ENCODE measurements at places on chromosomes 16 and 17.

- no peak for DNase-seq
Measured at GRCh38 chr17:57943140-57943539, 12.1 kb downstream of the CUEDC1 start.

DNA sequence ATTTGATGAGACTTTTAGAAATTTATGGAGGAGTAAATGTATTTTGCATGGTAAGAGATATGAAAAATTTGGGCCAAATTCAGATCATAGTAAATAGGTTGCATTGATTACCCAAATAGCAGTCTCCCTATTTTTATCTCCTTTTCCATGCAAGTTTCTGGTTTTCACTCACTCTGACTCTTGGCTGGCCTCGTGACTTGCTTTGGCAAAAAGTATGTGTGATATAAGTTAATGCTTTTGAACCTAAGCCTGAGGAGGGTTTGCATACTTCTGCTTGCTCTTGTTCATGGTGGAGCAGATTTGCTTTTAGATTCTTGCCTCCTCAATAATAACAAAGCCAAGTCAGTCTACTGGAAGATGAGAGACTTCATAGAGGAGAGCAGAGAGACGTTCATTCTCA lies 1045.9 kb upstream of the CDH8 start:
- no peak for DNase-seq

GRCh38 chr17:740240-741017 lies 8.0 kb downstream of the TLCD3A start:
- no peak for DNase-seq

GRCh38 chr16:2019518-2019920 lies at the start of gene NPW:
NPW (plus strand) TSS chr16:2019785.
- DNase-seq = no peak

DNA sequence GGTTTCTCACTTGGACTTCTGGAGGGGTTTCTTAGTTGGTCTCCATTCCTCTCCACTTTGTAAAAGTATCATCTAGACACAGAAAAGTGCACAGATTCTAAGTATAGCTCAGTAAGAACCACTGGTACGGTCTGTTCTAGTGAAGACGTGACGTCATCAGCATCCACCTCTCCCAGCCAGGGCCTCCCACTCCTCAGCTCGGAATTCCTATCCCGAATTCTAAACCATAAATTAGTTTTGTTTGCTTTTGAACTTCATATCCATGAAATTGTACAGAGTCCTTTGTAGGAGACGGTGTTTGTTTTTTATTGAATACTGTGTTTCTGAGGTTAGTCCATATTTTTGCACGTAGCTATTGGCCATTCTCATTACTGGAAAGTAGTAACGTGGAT lies 25.5 kb downstream of the FOXK2 start:
- DNase-seq = no peak

DNA sequence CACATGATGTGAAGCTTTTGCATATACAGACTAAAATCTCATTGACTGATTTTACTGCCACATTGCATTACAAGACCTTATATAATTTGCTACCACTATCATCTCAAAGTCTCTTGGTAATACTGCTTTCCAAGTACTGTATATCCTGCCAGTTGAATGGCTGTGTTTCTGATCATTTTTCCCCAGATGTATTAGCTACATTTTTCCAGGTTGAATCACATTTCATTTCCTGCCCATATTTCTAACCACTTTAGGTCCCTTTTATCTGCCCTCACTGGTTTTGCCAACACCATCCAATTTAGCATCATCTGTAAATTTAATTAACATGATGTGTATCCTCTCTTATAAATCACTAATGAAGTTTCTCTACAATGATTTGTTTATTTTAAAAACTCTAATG lies 365.7 kb upstream of the PMFBP1 start:
- DNase-seq = no peak

DNA sequence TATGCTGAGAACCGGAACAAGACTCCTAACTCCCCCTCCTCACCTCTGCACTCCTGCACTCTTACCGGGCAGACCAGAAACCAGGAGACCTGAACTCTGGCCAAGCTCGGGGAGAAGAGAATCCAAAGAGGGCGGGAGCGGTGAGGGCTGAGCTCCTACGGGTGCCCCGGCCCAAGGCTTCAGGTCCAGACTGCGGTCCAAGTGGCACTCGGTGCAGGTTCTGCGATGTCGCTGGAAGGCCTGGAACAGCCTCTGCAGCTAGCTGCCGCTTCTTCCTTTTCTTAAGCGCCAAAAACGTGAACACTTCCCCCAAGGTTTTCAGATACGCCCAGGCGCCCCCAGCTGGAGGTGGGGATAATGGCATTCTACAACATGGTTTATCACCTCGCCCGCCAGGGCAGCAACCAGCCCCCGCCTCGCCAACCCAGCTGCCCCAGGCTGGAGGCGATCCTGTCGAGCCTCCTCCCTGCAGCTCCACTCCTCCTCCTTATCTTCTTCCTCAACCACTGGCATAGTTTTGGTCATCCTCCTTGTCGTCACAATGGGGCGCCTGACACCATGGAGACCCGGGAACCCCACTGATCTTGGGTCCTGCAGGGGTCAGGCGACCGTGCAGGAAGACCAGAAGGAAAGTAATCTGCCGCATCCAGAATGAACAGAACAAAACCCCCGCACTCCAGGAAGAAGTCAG lies 1735.9 kb downstream of the TP53TG3F start:
- DNase-seq = no peak

GRCh38 chr16:73010150-73010676 lies 37.7 kb downstream of the ZFHX3 start:
- DNase-seq = no peak

DNA sequence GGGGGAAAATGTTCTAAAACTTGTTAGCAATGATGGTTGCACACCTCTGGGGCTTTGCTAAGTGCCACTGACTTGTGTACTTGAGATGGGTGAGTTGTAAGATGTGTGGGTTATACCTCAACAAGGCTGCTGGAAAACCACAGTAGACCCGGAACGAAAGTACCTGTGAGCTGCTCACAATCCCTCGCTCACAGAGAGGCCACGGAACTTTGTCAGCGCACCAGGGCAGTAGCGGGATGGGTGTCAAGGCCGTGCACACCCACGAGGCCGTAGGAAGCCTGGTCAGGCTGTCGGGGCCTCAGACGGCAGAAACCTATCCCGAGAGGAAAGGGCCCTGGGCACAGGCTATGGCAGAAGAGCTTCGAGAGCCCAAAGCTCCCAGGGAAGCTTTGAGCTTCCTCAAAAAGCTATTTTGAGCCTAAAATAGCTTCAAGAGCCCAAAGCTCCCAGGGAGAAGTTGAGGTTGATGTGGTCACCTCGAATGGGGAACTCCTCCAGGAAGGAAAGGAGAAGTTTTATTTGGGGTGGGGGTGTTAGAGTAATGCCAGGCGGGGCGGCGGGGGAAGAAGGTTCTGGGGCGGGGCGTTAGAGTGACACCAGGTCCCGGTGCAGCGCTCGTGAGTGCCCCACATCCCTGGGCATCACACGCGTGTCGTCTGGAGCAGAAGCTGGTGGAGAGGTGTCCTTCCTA lies 19.0 kb downstream of the CBFA2T3 start:
- no peak for DNase-seq

GRCh38 chr17:70290770-70291169 lies 121.4 kb downstream of the KCNJ2 start:
- DNase-seq = no peak

DNA sequence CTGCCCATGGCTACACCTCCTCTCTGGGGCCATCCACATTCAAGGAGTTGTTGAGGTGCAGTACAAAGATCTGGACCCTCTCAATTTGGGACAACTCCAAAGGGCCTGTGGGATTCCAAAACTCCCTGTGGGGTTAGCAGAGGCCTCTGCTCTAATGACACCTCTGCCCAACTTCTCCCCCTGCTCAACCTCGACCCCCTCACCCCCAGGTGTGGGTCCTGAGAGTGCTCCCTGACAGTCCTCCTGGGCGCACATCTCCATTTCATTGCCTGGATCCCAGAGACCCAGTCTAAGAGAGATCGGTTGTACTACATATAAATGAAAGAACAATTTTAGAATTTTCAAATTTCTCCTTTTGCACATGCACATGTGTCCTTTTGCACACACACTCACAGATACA lies 73.0 kb upstream of the NKD1 start:
- DNase-seq = no peak

GRCh38 chr17:75109046-75109406 lies 743 bp upstream of the ARMC7 start:
- DNase-seq = no peak

DNA sequence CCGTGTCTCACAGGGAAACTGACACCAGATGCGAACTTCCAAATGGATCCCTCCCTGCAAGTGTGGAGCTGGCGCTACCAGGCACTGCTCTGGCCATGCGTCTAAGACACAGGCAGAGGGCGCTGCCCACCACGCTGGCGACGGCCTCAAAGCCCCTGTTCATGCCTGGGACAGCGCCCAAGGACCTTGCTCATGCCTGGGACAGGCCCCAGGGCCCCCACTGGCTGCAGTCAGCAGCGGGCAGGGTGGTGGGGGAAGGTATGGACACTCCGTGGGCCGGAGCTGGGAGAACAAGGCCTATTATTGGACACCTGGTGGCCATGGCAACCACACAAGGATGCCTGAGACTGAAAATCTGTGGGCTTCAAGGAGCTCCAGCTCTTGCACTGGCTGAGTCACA lies 8.8 kb downstream of the ZG16B start:
- peak; percentile 80 for DNase-seq

GRCh38 chr17:51736356-51736755 lies 422.2 kb downstream of the CA10 start:
- no peak for DNase-seq

GRCh38 chr17:38898812-38899348 lies 26.5 kb upstream of the LASP1NB start:
- DNase-seq = no peak

- DNase-seq = no peak
Measured at GRCh38 chr17:69856946-69857345, 218.1 kb upstream of the KCNJ16 start.

DNA sequence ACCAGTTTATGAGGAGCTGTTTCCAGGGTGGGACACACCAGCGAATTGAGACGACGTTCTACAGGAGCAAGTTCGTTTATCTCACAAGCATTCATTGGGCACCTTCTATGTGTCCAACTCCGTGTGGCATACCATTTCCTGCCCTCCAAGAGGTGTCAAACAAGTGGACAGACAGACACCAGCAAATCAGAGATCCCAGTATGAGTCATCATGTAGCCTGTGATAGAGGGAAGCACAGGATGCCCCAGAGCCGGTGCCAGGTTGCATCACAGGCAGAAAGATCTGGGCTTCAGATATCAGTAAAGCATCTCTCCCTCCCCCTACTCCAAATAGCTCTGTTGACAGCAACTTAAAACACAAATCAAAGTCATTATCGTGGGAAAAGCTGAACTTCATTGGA lies 31.8 kb upstream of the MAF start:
- DNase-seq = no peak

- no peak for DNase-seq
Measured at GRCh38 chr17:28577466-28577824, 750 bp upstream of the ALDOC start.

- no peak for DNase-seq
Measured at GRCh38 chr16:85354686-85355514, 242.6 kb upstream of the CIBAR2 start.

DNA sequence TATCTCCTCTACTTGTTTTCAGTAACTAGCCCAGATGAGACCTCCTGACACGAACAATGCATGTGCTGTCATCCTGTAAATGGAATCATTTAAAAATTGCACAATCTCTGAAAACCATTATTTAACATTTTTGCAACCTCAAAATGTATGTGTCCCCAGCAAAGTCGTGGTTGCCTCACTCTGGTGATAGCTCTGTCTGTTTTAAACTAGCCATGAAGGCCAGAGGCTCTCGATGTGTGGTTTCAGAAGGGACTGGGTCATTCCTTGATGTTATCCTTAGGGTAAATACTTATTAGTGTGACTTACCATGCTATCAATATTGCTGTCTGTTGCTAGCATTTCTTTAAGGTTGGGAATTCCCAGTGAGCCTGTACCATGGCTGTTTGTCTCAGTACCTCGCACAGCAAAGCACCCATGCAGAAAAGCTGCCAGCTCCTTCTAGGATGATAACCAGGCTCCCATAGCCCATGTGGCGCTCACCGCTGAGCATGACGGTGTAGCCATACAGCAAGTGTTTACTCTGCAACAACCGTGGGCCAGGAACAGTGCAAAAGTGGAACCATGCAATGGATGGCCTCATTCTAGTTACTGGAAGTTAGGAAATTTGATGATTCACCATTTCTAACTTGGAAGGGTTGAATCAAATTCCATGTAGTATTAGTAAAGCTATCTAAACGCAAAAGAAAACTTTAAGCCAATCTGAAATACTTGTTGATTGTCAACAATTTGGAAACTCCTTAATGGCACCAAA lies 2.9 kb upstream of the PGS1 start:
- DNase-seq = no peak

DNA sequence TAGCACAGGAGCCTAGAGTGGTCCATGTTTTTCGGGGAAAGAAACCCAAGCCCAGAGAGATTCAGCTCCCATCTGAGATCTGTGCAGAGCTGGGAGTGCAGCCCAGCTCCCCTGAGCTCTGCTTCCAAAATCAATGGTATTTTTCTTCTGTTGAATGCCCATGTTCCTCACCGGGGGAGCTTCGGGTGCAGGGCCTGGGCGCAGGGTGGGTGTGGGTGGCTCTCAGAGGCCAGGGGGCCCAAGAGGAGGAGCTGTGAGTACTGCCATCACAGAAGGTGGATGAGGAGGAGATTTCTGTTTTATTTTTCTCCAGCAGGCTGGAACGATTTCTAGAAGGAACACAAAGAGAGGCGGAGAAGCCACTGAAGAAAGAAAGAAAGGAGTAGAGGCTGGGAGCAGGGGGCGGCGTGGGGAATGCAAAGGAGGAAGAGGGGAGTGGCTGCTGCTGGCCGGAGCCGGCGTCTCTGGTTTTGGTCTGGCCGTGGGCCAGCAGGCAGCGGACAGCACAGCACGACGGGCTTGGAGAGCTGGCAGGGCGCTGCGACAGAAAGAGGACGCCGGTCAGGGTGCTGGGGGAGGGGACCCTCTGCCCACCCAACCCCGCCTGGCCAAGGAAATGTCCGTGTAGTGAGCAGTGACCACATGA lies 76.2 kb upstream of the KSR1 start:
- DNase-seq = peak; percentile 70

GRCh38 chr17:7250695-7251627 lies 573 bp downstream of the CTDNEP1 start:
- DNase-seq = no peak

GRCh38 chr16:71919035-71919434 lies 23.7 kb downstream of the IST1 start:
- no peak for DNase-seq

GRCh38 chr17:57523926-57524632 lies 221.0 kb downstream of the CCDC182 start:
- DNase-seq = peak; percentile 59

DNA sequence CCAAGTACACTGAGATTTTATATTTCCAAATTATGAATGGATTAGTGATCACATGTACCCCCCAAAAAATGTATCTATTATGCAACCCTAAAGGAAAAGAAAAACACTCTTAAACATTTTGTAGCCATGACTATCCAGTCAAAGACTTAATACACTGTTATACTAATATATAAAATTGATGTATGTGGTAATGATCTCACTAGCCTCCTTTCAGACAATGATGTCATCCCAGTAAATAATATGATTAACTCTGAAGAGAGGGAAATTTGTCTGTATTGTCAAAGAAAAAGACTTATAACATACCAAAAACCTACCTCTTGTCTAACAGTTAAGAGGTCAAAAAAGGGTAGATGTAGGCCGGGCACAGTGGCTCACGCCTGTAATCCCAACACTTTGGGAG lies 80.7 kb downstream of the USP32 start:
- no peak for DNase-seq

GRCh38 chr17:81031566-81032550 lies 3.1 kb upstream of the BAIAP2 start:
- DNase-seq = no peak
